ENCODE measurements at places on chromosomes 3 and 15.

DNA sequence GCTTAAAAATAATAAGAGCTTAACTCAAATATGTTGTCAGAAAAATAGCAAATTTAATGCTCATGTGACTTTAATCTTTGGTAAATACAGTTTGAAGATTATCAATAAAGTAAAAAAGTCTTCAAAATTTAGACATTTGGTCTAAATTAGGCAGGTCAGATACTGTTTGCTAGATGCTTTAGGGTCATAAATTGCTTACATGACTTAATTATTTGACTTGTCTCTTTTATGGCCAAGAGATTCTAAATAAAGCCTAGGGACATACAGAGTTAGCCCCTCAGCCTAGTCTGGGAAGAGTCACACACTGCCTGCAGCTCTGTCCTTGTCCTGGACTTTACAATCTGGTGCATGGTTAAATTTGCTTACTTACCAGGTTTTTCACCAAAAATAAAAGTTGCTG is 198.3 kb upstream of the LRRFIP2 start:
- DNase-seq: no peak

DNA sequence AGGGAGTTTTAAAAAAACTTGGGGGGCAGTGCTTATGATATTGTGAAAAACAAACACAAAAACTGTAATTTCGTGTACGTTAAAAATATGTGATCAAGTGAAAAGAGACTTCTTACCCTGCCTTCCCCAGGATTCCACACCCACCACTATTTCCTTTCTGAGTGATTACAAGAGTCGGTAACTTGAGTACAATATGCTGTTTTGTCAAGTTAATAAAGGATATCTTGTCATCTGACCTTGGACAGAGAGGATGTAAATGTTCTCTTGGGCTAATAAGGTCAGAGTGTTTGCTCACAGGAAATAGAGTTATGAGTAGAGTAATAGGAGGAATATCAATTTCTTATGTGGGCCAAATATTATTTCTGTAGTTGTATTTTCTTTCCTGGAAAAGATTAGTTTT is 68.1 kb downstream of the NOX5 start:
- DNase-seq: no peak

- DNase-seq: no peak
Observed at GRCh38 chr3:170699158-170700053, 113.5 kb upstream of the SLC7A14 start.

DNA sequence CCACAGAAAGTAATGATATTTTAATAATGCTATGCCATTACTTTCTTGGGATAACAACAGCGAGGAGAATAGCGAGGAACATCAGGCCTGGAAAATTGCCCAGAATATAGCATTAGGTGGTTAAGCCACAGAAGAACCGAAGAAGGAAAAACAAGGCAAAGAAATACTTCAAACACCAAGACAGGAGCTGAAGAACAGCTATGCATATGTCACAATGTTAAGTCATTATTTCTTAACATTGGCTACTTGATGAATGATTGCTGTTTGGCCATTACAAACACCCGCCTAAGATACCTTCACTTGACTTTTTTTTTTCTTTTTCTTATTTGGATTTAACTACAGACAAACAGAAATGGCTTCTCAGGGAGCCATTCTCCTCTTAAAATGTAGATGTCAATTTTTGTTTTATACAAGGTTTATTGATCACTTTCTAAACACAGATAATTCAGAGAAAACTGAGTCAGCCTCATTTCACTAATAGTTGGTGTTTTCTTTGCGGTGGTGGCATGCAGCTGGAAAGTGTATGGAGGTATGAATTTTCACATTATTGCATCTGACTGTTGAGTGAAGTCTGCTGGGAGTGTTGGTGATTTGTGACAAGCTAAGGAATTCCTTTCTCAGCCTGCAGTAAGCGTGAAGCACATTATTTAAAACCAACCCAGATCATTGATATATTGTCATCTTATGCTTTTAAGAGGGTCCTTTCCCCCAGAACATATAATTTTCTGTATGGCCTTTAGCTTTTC is 705.7 kb upstream of the NR2F2 start:
- DNase-seq: no peak

DNA sequence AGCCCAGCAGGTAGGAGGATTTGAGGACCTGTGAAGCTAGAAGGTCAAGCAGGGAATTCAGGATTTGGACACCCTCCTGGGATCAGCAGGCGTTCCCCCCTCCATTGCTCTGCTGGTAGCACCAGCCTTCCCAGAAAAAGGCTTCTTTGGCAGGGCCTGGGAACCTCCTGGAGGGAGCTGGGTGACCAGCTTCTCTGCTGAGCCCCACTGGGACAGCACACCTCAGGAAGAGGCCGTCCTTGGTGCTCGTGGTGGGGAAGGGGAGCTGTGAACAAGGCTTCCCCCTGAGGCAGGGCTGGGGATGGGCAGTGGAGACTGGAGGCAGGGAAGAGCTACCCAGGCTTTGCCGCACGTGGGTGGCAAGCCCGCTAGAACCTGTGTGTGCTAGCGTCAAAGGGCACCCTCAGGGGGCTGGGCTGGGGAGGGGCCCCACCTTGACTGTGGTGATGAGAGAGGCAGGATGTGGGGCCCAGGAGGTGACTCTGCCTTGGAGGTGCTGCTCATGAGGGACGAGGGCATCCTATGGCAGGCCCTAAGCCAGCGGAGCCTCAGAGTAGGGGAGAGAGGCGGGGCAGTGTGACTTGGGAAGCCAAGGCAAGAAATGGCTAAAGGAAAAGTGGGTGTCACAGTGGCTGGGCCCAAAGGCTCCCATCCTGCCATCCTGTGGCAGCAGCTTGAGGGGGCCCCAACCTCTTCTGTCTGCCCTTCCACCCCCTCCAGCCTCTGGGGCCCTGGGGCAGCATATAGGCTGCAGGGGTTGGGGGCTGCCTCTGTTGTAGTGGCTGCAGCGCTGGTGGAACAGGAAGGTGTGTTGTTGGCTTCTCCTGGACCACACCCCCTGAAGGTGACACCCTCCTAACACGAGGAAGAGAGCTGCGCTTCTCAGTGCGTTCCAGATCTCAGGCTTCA is 20.7 kb downstream of the KLF13 start:
- DNase-seq: no peak

DNA sequence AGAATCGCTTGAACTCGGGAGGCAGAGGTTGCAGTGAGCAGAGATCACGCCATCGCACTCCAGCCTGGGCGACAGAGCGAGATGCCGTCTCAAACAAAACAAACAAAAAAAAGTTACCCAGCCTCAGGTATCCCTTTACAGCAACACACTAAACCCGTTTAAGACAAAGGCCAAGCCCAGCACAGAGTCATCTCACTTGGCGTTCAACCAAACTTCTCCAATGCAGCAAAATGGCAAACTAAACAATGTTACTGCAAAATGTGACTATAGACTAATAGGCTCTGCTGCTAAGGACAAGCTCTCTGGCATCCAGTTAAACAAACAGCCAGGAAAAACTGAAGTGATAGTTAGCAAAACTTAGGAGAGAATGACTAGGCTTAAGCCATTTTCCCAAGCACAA is 6.4 kb upstream of the FAM219B start:
- DNase-seq: no peak

Data from C1 segment of cervical spinal cord (tissue), 14 donors.